Activated CD4-positive, alpha-beta memory T cell treated with anti-CD3 and anti-CD28 coated beads, Interleukin-2, amount 10 ng/mL, durations not matched to agents 7 days and 5 days (primary cell): ENCODE measurements at places on chromosomes 6 and 20.

GRCh38 chr20:48350313-48350988 lies 477.3 kb downstream of the PREX1 start:
- DNase-seq = no peak

DNA sequence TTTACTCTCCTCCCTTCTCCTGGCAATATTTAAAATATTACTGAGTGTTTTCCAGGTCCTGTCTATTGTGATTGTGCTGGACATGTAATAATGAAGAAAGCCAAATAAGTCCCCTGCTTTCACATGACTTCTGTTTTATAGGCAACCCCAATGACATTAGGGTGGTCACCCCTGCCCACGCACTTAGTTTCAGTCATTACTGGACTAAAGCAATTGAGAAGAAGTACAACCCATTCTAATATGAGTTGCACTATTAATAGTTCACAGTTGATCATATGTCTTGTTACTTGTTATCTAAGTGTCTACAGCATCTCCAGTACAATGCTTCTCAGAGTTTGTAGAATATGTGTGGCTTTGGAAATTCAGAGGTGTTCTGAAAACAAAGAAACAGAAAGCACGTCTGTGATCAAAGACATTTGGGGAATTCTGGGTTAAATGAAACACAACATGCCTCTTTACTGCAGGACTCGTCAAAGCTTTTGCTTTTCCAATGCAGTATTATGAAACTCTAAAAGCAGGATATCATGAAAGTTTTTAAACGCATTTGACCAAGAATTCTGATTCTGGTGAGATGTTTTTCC lies 789.5 kb downstream of the DHX35 start:
- DNase-seq = no peak

DNA sequence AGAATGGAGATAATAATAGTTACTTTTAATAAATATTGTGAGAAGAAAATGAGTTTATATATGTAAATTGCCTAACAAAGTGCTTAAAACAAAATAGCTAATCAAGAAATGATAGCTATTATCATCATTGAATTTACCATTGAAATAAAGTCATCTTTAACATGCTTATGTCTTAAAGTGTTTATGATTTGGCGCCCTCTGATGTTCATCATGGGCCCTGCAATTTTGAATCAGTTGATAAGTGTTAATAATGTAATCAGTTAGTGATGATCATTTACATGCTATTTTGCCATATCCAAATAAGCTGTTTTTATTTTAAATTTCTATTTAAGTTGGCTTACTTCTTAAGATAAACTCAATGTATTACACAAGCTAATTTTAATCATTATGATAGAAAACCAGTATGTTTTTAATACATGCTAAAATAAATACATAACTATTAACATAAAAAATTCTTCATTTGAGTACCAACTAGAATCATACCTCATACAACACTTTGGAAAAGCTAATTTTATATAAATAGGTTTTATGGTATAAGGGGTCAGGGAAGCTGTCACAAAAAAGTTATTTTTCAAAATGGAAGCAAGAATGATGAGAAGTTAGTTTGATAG lies 39.2 kb upstream of the TPD52L1 start:
- DNase-seq = peak; percentile 53

DNA sequence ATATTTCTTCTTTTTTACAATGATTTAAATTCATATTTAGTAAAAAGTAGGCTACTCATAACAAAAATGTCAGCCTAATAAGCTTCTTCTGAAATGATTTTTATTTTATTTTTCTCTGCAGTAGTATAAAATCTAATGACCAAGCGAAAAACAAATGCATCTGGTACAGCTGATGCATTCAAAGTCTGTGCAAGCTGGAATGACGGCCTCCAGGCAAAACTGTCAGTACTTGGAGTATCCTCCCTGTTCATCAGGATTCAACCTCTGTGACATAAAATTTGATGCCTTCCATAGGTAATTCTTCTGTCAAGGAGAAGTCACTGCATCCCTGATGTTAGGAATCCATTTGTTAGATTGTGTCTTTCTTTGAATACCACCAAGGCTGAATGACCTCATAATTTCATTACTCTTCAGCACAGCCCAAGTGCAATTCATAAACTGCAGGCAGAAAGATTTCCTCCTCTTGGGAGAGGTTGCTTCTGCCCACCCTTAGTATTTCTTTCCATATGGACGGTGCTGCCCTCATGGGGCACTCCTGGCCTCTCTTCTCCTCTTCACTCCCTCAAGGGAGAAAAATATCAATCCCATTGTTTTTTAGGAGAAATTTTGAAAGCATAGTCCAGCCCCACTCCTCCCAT lies 146.4 kb upstream of the STXBP5 start:
- DNase-seq = no peak

DNA sequence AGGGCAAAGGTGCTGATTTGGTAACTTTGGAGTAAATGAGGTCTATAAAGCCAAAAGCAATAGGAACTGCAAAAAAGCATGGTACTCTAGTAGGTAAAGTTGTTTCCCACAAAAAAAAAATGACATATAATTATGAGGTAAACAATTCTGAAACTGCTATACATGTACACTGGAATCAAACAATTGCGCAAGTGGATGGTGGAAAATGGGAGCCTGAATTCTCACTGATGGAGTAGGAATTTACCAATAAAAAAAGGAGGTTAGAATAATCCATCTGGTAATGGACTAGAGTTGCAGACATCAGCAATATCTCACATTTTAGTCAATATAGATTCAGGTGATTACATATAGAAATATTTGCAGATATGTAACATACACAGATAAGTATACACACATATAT lies 5.0 kb upstream of the KAT14 start:
- no peak for DNase-seq

DNA sequence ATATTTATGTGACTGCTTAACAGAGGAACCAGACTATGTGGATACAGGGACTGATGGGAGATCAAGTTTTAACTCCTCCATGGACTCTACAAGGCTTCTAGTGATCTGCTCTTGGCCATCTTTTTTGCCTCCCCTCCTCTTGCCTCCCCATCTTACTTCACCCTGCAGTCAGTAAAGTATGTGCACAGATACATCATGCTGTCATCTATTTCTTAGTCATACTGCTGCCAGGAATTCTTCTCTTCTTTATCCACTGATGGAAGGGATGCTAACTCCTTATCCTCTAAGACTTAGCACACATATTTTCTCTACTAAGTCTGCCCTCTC lies 27.6 kb upstream of the FAM83C start:
- DNase-seq = no peak

DNA sequence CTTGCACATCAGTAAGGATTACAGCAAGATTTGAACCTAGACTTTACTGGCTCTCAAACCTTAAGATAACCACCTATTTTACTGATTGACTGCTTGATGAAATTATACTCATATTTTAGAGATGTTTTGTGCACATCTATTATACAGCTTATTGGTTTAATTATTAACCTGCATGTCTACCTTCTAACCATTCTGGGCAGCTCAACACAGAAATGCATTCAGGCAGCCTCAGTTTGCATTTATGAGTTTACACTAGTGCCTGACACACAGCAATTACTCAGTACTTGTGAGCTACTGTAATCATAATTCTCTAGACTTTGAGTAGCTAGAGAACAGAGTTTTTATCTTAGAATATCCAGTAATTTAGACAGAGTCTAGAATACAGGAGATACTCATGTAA lies 273.9 kb upstream of the THEMIS start:
- DNase-seq = no peak

DNA sequence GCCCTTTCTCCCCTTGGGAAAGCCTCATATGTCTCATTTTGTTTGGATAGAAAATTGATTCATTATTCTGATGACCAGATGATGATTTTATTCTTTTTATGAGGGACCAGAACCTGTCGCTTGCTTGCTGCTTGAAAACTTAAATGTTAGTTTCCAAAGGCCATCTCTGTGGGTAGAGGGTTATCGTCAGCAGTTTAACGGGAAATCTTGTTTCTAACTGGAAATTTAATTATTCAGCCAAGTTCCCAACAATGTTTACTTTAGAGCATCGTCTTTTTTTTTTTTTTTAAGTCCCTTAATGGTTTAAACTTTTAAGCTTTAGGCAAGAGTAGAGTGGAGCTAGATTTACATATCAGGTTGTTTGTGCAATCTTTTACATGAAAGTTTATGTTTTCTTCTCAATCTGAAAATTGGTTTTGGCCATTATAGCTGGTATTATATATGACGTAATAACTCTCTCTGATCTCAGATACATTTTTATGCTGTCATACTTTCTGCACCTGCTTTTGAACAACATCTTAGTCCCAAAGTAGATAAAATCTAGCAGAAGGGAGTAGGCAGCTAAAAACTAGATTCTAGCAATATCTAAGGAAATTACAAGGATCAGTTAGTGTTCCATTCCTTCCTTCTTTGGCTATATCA lies 93.9 kb downstream of the FOXO3 start:
- DNase-seq = no peak

DNA sequence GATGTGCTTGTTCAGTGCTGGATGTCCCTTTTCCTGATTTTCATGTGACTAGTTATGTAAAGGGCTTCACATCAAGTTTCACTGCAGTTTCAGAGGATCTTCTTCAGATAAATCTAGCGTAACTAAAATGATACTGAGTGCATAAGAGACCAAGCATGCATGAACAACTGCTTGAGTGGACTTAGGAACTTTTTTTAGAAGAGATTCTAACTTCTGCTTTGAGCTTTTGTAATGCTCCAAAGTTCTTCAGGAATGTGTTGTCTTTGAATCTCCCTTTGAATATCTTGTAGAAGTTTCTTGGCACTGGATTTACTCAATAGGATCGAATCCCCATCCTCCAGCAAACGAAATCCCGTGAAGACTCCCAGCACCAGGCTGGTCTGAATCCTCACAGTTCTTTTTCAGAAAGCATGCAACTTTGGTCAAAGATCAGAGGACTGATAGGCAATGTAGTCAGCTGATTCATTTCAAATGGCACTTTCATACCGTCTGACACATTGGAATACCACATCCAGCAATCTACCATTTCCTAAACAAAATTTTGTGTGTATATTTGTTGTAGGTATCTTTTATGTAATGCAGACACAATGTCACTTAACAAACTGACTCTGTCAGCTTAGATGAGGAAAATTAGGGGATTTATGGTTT lies 33.2 kb downstream of the ENPP1 start:
- DNase-seq = no peak

- no peak for DNase-seq
Observed at GRCh38 chr20:47216819-47217410, 139.6 kb downstream of the ZMYND8 start.

DNA sequence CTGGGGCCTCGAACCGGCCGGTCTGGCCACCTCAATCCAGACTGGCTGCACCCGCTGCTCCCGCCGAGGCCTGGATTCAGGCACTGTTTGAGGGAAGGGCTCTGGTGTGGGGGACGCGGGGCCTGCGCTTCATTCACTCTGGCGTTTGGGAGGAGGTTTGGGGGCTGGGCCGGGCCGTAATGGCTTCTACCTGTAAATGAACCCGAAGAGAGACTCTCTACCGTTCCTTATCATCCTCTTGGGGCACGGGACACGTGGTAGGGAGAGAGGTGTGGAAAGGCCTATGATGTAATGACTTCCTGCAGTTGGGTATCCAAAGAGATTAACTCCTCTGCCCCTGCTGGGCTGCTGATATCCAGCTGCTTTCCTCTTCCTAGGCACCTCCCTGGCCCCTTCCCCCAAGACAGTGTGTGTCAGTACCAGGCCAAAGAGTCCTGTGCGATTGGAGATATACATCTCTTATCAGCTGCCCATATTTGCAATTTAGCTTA lies 1.8 kb downstream of the FOXO3 start:
- no peak for DNase-seq

DNA sequence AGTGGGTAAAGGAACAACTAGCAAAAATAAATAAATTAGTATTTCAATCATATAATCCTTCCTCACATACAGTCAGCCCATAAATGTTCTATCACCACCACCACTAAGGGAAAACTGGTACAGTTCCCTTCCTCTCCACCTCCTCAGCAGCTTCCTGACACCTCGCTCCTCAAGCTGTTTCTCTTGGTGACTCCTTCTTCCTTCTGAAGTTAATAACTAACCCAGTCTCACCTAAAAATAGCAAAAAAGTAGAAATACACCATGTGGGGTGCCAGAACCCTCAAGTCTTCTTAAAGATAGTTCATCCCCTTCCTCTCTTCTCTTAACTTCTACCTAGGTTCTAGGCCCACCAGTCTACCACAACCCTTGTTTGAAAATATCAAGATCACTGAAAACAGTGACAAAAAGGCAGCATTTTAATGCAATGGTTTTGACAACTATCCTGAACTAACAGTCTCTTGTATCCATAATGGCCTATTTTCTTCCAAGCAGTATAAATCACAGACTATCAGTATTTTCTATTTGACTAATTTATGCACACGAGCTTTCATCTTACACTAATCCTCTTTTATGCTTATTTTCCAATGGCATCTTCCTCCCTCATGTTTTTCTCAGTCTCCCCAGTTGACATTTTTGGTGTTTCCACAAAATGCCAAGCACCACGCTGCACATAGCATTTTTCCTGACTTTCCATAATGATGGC lies 85.5 kb downstream of the KHDC1L start:
- DNase-seq = no peak

GRCh38 chr20:43726811-43727338 lies at the start of gene GTSF1L:
Gene GTSF1L, minus strand, starts transcription at chr20:43727002. Its CDS starts 308 bp downstream, at chr20:43726694.
- no peak for DNase-seq

- DNase-seq = no peak
Observed at GRCh38 chr20:44370639-44371218, 15.2 kb downstream of the HNF4A start.

GRCh38 chr6:119326291-119327005 lies 23.1 kb downstream of the MAN1A1 start:
- DNase-seq = no peak

- no peak for DNase-seq
Observed at GRCh38 chr6:131778169-131778568, 29.7 kb upstream of the ENPP1 start.

DNA sequence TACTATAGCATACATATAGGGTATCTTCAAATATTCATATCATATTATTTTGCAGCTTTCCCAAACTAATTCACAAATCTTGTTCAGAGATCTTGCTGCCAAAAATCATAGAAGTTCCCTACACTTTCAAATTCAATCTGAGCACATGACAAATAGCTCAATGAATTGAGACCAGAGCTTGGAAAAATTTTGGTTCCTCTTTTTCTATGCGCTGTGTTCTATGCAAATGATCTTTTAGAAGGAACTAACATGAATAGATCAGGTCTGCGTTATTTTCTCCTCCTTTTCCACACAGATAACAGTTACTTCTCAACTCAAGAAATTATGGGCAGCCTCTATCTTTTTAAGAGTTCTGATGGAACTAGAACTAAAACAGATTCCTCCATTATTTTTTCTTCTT lies 316.3 kb downstream of the ARHGAP18 start:
- no peak for DNase-seq

DNA sequence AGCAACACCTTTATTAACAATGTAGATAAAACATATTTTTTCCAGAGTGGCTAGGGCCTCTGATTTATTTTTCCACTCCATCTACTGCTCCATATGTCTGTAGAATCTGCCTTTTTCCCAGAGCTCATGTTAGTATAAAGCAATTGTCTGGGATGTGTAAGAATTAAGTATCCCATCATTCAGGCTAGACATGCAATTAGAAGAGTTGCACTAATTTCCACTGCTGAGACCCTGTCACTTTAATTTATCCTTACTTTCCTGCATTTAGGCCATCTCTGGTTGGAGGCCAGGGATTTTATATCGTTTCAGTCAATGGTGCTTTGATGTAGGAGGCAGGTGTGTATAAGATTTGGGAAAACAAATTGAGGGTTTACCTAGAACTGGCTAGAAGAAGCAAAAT lies 286.1 kb upstream of the POU3F2 start:
- DNase-seq = no peak
